LoVo (cell line): ENCODE measurements at places on chromosomes 13 and 19.

DNA sequence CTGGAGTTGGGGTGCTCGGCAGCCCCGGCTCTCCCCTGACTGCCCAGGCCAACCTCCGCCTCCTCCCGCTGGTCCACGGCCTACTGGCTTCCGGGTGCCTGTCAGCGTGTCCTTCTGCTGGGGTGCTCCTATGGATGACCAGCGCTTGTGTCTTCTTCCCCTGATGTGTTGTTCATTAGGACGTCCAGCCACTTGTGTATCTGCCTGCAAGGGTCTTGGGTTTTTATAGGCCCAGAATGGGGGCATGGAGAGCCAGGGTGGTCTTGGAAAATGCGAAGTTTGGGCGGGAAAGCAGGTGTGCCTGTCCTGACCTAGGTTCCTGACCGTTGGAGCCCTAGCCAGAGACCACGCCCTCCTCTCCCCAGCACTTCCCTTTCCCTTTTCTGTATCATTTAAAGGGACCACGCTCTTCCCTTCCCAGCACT is 139.8 kb downstream of the SLITRK5 start:
- DNase-seq = no peak

GRCh38 chr13:25069911-25070310 is 26.0 kb upstream of the PABPC3 start:
- DNase-seq = no peak

DNA sequence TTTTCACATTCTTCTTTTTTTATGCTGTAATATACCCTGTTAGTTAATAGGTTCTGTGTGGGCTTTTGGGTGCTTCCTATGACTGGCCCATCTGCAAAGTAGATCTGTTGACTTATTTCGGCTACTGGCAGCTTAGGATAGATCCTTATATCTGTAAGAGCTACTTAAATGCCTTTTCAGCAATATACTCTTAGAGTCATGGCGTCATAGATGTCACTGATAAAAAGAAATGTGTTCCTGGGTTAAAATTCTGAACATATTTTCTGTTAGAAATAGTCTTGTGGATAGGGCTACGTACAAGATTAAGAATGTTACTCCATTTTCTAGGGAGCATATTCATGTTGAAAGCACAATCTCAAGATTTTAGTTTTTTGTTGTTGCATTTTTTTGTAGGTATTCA is 4.7 kb downstream of the AKAP11 start:
- DNase-seq = no peak

DNA sequence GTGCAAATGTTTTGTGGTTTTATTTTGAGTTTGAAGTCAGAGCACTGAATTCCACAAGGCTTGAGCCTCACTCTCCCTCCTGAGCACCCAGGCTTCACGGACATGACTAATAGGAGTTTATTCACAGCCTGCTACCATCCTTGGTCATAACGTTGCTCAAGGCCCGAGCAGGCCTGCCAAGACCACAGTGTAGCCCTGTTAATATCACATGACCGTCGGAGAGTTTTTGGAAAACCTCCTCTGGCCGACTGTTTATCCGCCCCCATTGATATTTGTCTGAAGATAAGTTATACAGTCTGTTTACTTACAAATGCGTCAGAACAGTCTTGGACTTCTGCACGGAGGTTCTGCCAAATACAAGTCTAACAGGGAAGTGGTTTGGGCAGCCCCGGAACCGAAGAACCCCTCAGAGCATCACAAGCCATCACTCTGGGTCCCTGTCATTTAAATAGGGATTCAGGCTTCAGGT is 89.9 kb downstream of the COL4A2 start:
- DNase-seq = no peak

- no peak for DNase-seq
These were observed 115.8 kb downstream of the NALCN start for GRCh38 chr13:101300531-101300930.

GRCh38 chr13:33744589-33745369 is 73.2 kb upstream of the RFC3 start:
- DNase-seq = no peak

DNA sequence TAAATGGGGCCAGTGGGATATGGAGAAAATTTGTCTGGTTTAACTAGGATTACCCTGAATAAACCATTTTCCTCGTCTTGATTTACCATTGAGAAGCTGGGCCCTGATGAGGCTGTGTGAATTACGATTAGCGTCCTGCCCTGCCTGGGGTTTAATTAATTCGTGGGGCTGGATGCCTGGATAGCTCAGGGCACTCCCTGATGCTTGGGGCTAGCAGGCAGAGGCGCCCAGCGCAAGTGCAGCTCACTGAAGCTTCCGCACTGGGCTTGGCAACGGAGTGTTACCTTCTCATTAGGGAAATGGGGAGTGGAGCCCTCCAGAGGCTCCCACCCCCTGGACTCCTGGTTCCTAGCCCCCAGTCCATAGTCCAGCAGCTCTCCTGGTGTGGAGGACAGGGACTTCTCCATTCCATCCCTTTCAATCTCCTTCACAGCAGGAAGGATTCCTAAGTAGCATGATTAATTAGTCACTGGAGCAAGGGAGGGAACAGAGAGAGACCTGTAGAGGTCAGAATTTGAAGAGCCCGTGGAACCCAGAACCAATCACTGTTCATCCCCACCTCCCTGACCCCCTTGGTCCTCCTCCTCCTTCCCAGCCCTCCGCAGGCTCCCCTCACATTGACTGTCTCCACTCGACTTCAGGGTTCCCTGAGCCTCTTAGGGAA is 107.2 kb downstream of the UQCRFS1 start:
- no peak for DNase-seq

GRCh38 chr19:30152510-30153291 is 210.7 kb downstream of the URI1 start:
- no peak for DNase-seq

- no peak for DNase-seq
These were observed 53.7 kb downstream of the LACC1 start for GRCh38 chr13:43933378-43933777.
